Stimulated activated naive B cell treated with anti-CD40 and anti-IgM and Interleukin-4, amounts not matched to agents 10 μg/mL and 1 μg/mL and 100 μg/mL, for 72 hours (primary cell): ENCODE measurements at places on chromosomes 13 and 19.

GRCh38 chr19:56026769-56027168 lies 40.2 kb downstream of the NLRP5 start:
- no peak for DNase-seq

DNA sequence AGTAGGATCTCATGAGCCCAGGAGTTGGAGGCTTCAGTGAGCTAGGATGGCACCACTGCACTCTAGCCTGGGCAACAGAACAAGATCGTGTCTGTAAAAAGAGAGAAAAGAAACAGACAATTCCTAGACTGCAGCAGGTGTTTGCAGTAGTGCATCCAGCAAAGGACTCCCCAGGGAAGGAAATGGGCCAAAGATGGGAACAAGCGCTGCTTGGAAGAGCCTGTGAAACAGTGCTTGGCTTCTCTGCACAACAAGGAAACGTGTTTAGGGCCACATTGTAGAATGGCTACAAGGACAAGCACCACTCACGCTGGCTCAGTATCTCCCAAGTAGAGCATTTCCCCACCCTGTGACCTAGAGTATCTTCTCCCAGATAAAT lies 35.5 kb upstream of the LDLR start:
- DNase-seq = no peak

DNA sequence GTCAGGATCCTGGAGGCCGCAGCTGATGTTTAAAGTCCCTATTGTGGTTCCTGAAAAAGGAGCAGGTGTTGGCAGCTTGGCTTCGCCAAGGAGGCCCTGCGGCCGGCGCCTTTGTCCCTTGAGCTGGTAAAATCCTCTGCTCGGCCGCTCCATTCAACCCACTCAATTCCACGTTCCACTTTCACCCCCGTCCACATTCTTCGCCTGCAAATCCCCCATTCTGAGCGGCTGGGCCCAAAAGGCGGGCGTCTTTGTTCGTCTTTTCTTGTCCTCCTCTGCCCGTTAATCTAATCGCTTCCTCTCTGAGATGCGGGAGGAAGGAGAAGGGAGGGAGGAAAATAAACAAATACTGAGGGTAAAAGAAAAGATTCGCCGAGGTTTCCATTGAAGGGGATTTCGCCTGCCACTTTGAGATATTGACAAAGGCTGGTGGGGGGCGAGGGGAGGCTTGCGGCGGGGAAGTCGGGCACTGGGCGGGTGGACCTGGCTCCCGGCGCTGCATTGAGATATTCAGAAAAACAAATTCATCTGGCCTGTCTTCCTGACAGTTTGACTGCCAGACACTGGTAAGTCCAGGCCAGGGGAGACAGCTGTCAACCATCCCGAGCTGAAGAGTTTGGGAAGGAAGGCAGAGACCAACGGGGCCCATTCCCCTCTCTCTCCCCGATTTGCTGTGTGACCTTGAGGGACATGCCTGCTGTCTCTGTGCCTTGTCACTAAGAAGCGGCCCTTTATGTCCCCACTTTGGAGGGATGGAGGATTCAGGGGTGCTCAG lies 37.6 kb downstream of the ZNRF4 start:
- DNase-seq = no peak

DNA sequence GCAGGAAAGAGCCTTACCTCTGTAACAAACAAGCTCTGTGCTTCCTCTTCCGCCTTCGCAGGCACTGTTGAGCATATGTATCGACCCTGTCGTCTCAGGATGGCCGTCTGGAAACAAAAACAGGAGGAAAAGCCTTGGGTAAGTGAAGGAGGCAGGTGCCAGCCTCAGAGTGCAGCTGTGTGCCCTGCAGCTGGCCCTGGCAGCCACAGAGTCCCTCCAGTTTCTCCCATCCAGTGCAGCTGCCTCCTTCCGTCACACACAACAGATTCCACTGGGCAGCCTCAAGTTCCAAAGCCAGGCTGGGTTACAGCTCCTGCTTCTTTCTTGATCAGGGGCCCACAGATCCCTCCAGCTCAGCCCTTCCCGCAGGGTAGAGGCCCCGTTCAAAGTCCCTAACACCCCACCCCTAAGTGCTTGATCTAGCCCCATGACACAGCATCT lies 47.7 kb downstream of the DOCK9 start:
- DNase-seq = peak; percentile 12

GRCh38 chr13:49561062-49561410 lies 24.3 kb downstream of the RCBTB1 start:
- no peak for DNase-seq

- no peak for DNase-seq
Observed at GRCh38 chr19:6864325-6864940, 22.9 kb upstream of the ADGRE1 start.

GRCh38 chr19:33295621-33296487 lies 6.5 kb downstream of the CEBPA start:
- DNase-seq = no peak

DNA sequence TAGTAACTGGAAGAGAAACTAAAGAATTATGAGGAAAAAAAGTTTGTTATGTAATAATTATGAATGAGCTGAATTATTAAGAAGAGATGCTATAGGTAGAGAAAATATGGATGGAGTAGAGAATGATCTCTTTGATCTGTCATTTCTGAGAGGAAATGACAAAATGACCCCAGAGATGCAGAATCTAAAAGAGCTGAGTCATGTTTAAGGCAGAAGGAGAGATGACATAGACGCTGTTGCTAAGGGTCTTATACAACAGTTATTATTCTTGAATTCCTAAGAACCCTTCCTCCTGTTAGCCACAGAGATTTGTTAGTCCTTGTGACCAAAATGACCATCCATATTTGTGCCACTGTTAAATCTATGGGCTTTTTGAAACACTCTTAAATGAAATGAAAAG lies 58.3 kb upstream of the FREM2 start:
- no peak for DNase-seq

- no peak for DNase-seq
Observed at GRCh38 chr13:94216476-94216875, 263.0 kb downstream of the DCT start.

DNA sequence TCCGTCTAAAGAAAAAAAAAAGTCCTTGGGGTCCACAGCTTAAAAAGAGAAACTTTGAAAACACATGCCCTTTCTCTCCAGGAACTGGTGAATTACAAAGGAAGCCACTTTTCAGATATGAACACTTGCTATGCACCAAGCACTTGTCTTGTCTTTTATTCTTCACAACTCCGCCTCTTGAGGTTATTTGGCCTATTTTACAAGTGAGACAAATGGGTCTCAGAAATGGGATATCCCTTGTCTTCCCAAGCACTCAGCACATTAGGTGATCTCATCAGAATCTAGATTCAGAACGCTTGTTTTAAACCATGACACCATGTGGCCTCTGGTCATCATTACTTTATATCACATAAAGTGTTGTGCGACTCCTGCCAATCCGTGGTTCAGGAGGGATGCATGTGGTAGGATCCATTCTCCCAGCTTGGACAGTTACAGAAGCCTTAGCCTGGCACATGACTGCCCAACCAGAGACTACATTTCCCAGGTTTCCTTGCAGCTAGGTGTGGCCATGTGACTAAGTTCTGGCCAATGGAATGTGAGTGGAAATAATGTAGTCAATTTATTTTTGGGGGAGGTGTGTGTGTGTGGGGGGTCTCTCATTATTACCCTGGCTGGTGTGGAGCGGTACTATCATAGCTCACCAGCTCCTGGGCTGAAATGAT lies 13.9 kb downstream of the TSKS start:
- DNase-seq = no peak

- DNase-seq = peak; percentile 87
Observed at GRCh38 chr13:114128624-114129522, 3.5 kb downstream of the RASA3 start.

GRCh38 chr19:41354343-41354953 lies 726 bp upstream of the TGFB1 start:
- DNase-seq = no peak

DNA sequence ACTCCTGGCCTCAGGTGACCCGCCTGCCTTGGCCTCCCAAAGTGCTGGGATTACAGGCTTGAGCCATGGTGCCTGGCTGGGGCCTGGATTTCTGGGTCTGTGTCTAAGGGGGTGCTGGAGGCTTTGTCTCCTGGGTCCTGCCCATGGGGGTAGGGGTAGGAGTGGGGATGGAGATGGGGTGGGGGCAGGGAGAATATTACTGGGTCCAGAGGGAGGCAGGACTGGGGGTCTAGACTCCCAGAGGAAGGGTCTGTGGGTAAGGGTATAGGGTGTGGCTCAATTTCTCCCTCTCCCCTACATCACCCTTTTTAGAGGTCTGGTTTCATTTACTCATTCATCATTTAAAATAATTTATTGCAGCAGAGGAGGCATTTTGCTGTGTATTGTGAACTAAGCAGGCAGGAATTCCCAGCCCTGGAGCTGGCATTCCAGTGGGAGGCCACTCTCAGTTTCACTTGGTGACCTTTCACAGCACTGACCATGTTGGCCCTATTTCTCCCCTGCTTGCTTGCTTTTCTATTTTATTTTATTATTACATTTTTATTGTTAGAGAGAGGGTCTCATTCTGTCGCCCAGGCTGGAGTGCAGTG lies 810 bp upstream of the NFKBID start:
- no peak for DNase-seq

GRCh38 chr19:30449078-30449590 lies 77.0 kb downstream of the ZNF536 start:
- DNase-seq = no peak

DNA sequence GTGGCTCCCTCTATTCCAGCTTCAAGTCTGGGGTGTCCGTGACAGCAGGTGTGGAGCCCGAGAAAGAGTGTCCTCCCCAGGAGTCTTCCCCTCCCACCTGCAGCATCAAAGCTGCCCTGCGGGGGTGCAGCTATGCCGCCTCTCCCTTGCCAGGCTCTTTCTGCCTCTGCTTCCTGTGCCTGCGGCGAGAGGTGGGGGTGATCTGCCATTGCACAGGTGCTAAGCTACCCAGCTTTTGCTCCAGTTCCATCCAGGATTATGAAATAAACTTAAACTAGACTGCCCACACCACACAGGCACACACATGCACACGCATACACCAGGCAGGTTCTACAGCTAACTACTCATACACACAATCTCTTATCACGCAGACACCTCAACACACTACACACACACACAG lies 104.7 kb upstream of the CLDN10 start:
- DNase-seq = no peak
